ENCODE measurements at places on chromosomes 11 and 22.

- DNase-seq: no peak
Measured at GRCh38 chr11:84408946-84409411, 1122.8 kb upstream of the CCDC90B start.

GRCh38 chr11:68202165-68202564 is 10.9 kb downstream of the KMT5B start:
- no peak for DNase-seq

- DNase-seq: no peak
Measured at GRCh38 chr11:1871531-1871930, 18.6 kb downstream of the LSP1 start.

- DNase-seq: no peak
Measured at GRCh38 chr22:47292546-47293320, 530.3 kb downstream of the TBC1D22A start.

DNA sequence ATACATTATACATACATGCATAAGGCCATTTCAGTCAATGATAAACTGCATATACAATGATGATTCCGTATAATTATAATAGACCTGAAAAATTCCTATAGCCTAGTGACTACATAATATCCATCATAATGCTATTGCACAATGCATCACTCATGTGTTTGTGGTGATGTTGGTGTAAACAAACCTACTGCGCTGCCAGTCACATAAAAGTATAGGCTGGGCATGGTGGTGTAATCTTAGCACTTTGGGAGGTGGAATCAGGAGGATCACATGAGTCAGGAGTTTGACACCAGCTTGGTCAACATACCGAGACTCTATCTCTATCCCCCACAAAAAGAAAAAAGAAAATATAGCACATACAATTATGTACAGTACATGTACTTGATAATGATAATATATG is 163.7 kb upstream of the DDI1 start:
- DNase-seq: no peak

GRCh38 chr11:73273222-73273895 is 1.2 kb downstream of the P2RY6 start:
- DNase-seq: no peak

DNA sequence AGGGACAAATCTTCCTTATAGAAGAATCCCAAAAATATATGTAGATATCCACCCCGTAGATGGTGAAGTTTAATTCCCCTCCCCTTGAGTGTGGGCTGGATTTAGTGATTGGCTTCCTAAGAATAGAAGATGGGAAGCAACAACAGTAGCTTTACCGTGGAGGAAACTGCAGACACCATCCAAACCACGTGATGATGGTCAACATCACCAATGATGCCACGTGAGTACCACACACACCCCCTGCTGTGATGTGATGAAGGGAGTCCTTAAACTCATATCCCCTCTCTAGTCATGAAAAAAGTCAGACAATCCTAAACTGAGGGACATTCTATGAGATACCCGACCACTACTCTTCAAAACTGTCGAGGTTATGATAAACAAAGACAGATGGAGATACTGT is 76.4 kb upstream of the SLC22A12 start:
- no peak for DNase-seq

GRCh38 chr11:75031771-75032549 is 43.2 kb downstream of the NEU3 start:
- DNase-seq: peak; percentile 31

GRCh38 chr22:38871360-38872171 is 450 bp downstream of the CBX6 start:
- no peak for DNase-seq

DNA sequence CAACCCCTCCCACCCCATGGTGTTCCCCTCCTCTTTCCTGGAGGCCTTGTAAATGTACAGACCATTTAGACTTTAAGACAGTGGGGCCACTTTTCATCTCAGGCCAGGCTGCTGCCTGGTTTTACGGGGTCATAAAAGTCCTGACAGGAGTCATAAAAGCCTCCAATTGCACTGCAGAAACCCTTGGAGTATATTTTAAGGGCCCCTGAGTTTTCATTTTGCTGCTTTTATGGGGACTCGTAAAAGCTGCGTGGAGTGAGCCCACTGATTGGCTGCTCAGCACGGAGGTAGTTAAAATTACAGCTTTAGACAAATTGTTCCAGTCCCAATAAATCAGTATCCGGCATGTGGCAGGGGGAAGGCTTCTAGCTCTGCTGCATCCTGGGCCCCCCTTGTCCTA is 627.6 kb downstream of the NTM start:
- DNase-seq: no peak

DNA sequence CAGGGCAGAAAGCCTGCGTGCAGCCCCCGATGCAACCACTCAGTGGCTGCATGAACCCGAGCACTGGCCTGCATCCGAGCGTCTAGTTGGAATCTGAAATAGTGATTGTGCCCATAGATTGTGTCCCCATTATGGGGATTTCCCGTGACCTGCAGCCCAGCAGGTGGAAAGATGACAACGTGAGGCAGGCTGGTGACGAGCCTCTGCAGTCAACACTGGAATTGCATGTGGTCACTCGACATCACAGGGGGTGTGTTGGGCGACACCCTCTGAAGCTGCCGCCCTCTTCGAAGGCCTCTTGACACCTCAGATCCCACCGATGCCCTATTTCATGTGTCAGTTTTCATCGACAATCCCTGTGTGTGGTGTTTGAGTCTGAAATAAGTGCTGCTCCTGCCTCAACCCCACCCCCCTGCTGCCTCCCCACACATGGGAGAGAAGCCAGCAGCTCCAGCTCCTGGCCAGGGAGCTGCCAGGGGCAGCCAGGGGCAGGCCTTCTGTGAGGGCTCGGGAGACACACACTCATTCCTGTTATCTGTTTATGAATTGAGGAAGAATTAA is 172.0 kb upstream of the B3GAT1 start:
- DNase-seq: no peak

DNA sequence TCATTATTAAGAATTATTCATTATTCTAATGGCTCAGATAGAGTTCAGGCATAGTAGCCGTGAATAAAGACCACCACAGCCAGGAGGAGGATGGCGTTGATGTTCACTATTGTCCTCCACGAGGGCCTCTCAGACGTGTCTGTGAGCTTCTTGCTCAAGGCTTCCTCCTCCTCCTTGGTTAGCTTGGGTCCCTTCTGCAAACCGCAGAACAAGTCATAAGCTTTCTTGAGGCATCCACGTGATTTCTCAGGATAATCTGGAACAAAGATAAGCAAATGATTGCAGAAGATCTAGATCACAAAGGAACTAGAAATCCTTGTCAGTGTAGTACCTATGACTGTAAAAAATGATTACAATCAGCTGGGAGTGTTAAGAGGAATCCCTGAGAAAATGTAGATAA is 13.6 kb upstream of the RFPL2 start:
- DNase-seq: no peak

- DNase-seq: no peak
Measured at GRCh38 chr11:27212248-27212780, 150.7 kb downstream of the CCDC34 start.

DNA sequence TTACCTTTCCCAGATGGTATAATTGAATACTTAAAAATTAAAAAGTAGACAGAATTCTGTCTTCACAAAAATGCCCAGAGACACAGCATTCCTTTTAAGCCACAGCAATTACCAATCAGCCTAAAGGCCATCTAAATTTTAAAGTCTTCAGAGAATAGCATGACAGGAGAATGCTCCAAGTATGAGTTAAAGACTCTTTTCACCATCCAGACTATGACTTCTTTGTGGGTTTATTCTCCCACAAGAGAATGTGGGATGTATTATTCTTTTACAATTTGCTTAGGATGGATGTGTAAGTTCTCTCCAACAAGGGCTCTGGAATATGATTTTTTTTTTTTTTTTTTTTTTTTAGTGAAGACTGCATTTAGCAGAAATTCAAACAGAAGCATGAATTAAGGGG is 249.9 kb downstream of the TTC28 start:
- no peak for DNase-seq

GRCh38 chr11:69351460-69351859 is 57.5 kb downstream of the MYEOV start:
- no peak for DNase-seq

DNA sequence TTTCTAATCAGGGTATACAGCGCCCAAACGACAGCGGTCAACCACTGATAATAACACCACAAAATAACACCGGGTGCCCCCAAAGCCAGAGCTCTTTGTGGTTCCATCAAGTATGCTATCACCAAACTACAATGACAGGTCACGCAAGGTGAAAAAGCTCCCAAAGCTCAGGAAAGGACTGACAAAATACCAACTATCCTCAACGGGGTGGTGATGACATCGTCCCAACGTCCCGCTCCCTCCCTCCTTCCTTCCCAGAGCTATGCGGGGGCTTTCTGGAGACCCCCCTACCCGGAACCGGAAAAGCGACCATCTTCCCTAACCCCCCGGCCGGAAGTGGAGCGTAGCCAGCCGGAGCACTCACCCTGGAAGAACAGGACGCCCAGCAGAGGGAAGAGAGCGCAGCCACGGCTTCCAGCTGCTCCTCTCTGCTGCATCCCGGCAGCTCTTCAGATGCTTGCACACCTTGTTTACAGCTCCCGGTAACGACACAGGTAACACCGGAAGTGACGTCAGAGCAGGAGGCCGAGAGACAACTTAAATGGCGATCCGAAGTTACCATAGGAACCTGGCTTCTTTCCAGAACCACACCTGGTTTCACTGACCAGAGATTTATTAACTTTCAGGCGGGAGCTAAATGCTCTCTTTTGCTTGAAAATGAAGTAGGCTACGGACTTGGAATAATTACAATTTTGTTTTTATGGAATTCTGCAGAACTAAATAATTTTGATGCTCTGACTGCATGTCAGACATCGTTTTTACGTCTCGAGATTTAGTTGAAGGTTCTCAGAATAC is at the start of gene MPZL3:
MPZL3 (minus strand) TSS at position 508 of the 795 bp plus-strand sequence; CDS start at position 437, 71 bp downstream.
- DNase-seq: peak; percentile 89

DNA sequence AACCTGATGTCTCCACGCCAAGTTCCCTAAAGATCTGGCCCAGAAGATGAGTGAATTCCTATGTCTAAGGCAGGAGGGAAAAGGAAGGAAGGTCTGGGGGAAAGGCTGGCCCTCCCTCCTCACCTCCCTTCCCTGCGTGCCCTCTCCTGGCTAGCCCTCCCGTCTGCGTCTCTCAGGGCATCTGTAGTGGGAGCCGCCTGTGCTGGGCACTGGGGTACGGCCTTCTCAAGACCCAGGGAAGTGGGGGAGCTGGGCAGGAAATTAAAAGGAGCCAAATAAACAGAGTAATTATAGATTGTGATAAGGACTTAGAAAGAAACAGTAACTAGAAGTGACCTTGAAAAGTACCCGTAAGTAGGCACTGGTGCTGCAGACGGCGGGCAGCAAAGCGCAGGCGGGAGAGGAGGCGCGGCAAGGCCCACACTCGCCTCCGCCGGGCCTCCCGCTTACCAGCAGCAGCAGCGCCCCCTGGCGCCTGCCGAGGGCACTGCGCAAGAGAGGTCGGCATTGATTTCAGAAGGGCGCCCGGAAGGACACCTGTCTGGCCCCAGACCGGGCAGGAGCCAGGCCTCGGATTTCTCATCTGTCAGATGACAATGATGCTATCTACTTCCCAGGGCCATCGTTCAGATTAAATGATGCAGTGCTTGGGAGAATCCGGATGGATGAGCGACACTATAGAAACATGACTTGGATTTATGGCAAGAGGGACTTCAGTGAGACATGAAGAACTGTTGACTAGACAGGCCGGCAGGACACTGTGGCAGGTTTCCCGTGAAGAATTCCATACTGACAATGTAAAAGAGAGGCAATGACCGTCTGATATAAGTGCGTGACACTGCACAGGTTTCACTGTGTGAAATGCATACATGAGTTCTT is 7.3 kb downstream of the KCNJ1 start:
- DNase-seq: peak; percentile 71

- no peak for DNase-seq
Measured at GRCh38 chr22:48488149-48488551, 1339.5 kb downstream of the BRD1 start.

GRCh38 chr11:106983261-106983660 is 35.0 kb downstream of the GUCY1A2 start:
- no peak for DNase-seq

GRCh38 chr11:15171956-15172355 is 57.2 kb downstream of the INSC start:
- DNase-seq: no peak

DNA sequence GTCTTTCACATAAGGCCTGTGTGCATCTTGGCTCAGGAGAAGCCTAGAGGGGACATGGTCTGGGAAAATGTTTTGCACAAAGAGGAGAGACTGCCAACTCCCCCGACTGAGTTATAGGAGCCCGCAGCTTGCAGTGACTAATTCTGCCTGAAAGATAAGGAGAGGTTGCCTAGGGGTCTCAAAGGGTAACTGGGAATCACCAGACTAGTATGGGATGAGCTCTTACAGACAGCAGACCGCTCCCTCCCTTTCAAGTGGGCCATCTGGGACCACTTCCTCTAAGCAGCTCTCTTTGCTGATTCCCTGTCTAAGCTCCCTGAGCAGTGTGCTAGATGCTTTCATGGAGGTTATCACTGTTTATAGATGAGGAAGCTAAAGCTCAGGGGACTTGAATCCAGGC is 105.1 kb downstream of the TENM4 start:
- DNase-seq: no peak

DNA sequence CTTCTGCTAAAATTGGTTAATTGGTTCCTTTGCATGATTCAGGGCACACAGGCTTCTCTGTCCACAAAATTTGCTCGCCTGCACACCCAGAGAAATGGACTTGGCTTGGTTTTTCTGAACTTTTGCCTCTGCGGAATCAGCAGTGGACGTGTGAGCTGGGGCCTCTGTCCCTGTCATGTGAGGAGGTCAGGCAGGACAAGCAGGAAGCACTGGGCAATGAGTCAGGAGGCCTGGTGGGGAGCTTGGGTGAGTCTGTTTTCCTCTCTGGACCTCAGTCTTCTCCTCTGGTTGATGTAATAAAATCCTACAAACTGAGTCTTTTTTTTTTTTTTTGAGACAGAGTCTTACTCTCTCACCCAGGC is 10.4 kb upstream of the CELSR1 start:
- no peak for DNase-seq

DNA sequence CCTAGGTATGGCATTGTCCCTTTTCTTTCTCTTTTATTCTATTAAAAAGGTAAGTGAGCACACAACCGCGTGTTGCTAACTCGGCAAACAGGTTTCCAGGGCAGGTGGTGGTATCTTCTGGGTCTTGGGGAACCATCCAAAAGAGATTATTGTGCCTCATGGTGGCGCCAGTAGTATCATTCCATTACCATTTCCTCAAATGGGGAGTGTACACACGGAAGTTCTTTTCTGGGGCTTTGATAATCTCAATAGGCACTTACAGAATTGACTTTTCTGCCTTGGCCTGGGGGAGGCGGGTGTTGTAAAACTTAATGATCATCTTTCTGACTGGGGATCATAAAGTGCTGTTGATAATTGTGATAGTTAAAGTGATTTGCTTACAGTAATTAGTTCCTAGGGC is 234.1 kb downstream of the KIRREL3 start:
- DNase-seq: no peak

DNA sequence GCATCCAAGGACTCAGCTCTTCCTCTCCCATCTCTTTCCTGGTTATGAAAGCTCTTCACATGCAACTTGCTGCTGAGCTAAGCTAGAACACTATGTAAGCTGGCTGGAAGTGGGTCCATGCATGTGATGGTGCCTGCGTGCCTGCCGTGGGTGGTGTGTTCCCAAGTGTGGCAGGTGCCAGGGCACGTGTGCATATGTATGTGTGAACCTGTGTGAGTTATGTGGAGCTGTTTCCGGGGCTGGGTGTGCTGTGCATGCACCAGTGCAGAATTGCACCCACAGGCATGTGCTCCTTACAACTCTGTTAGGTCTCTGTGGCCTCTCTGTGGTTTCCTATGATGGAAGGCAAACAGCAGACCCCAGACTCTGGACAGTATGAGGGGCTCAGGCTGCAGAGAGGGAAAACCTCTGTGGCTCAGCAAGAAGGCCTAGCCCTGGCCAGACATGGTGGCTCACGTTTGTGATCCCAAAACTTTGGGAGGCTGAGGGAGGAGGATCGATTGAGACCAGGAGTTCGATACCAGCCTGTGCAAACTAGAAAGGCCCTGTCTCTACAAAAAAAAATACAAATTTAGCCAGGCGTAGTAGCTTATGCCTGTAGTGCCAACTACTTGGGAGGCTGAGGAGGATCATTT is 4.1 kb upstream of the P2RY6 start:
- DNase-seq: no peak
